ENCODE measurements at places on chromosomes 7 and 10. TPM values are rescaled to one million over a fixed set of nuclear protein-coding genes. Genes with fewer than 3 reads are reported as not detected.

GRCh38 chr10:664893-665292 is 24.6 kb downstream of the DIP2C start:
- no peak for DNase-seq

DNA sequence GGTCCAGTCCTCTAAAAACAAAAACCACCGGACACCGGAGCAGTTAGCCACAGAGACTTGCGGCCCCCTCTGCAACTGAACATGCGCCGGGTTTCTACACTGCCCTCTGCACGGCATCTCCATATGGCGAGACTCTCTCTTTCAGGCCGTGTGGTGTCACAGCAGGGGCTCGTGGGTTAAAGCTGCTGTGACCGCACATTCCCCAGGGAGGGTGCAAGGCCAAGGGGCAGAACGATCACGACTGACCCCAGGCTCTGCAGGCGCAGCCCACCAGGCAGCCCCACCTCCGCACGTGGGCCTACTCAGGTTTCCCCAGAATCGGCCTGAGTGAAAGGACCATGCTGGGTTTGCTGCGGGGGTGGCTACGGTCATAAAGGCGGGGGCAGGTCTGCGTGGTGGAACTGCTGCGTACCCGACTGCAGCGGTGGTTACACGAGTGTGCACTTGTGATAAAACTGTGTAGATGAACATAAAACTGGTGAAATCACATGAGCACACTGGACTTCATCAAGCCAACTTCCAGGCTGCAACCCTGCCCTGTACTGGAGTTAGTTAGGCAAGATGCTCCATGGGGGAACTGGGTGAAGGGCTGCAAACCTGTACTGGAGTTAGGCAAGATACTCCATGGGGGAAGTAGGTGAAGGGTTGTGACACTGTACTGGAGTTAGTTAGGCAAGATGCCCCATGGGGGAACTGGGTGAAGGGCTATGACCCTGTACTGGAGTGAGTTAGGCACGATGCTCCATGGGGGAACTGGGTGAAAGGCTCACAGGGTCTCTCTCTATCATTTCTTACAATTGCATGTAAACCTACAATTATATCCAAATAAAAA is 81.4 kb upstream of the PPP2R2D start:
- no peak for DNase-seq

- no peak for DNase-seq
Measured at GRCh38 chr10:7892146-7892545, 73.8 kb downstream of the TAF3 start.

GRCh38 chr7:39829028-39829427 is 121.0 kb upstream of the CDK13 start:
- no peak for DNase-seq

DNA sequence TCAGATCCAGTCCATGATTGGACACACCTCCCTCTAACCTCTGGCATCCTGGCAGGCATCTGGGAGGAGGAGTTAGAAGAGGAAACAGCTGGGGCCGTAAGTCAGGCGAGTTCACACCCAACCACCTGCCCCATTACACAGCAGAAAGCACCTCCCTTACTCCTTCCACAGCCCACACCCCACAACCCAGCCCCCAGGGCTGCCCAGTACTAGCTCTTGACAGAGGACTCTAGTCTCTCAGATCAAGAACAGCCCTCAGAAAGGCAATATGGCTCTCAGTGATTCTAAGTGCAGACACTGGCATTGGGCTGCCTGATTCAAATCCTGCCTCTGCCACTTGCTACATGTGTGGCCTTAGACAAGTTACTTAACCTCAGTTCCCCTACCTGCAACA is 34.1 kb downstream of the KCNMA1 start:
- DNase-seq = no peak

The HMX3 gene
- not detected for total RNA-seq

- no peak for DNase-seq
Measured at GRCh38 chr10:92530421-92530820, 43.5 kb downstream of the IDE start.

- DNase-seq = no peak
Measured at GRCh38 chr7:44889086-44889781, 3.9 kb upstream of the PURB start.

The ICA1 gene
- 9.7 TPM for total RNA-seq

The PPRC1 gene
- 15.4 TPM for total RNA-seq

The AGAP5 gene
- 4.3 TPM for total RNA-seq

GRCh38 chr10:117266400-117266799 is 25.5 kb downstream of the SLC18A2 start:
- no peak for DNase-seq

The CALML3 gene
- total RNA-seq = not detected

DNA sequence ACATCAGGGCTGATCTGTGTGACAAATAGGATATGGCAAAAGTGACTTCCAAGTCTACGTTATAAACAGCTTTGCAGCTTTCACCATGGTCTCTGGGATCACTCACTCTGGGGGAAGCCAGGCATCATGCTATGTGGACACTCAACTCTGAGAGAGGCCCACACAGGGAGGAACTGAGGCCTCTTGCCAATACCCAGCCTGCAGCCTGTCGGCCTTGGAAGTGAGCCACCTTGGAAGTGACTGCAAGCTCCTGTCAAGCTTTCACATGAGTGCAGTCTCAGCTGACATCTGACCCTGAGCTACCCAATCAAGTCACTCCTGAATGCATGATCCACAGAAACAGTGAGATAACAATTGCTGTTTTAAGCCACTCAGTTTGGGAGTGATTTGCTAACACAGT is 56.5 kb downstream of the MMRN2 start:
- DNase-seq = no peak

GRCh38 chr7:107322015-107322414 is 147.8 kb upstream of the GPR22 start:
- no peak for DNase-seq

GRCh38 chr7:67989142-67989541 is 992.5 kb downstream of the TYW1 start:
- no peak for DNase-seq

GRCh38 chr7:3180604-3181003 is 120.4 kb upstream of the SDK1 start:
- DNase-seq = no peak

- no peak for DNase-seq
Measured at GRCh38 chr7:111292026-111292470, 201.1 kb downstream of the LRRN3 start.

- DNase-seq = no peak
Measured at GRCh38 chr7:141242568-141242967, 168.7 kb downstream of the TMEM178B start.

GRCh38 chr10:69269761-69270160 is 8.5 kb upstream of the HK1 start:
- no peak for DNase-seq

- DNase-seq = no peak
Measured at GRCh38 chr10:104447331-104447730, 93.7 kb downstream of the CFAP58 start.

DNA sequence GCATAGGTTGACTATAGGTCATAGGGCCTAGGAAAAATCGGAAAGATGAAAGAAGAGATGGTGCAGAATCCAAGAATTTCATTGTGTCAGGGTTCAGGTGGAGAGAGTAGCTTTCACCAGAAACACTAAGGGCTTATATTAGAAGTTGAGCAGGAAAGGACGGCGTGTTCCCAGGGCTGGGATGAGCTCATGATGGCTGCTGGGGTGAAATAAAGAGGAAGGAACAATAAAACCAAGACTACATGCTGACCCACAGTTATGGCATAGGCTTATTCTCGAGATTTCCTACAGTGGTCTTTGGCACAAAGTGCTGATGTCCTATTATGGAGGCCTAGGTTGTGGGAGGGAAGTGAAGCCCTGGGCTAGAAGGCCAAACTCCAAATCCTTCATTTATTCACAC is 195.8 kb downstream of the PTEN start:
- DNase-seq = no peak

The CNNM1 gene
- 0.74 TPM for total RNA-seq

DNA sequence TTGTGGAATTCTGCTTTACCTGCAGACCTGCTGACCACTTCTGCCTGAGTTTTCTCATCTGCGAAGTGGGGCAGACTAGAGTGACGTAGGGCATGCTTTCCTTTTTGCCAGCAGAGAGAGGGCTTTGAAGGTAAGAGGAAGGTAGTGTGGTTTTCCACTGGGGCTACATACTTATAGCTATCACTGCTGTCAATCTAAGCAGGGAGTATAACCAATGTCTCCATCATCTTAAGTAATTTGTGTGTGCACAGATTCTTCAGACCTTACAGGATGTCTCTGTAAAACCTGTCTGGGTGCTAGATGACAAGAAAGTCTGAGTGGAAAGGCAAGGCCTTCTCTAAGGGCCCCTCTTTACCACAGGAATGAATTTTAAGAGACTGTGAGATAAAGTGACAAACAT is 106.8 kb downstream of the RBM20 start:
- no peak for DNase-seq

- no peak for DNase-seq
Measured at GRCh38 chr7:48040944-48041652, 5.8 kb downstream of the C7orf57 start.

The CHAT gene
- total RNA-seq = not detected

- DNase-seq = no peak
Measured at GRCh38 chr7:151251689-151252560, 3.4 kb upstream of the SMARCD3 start.

DNA sequence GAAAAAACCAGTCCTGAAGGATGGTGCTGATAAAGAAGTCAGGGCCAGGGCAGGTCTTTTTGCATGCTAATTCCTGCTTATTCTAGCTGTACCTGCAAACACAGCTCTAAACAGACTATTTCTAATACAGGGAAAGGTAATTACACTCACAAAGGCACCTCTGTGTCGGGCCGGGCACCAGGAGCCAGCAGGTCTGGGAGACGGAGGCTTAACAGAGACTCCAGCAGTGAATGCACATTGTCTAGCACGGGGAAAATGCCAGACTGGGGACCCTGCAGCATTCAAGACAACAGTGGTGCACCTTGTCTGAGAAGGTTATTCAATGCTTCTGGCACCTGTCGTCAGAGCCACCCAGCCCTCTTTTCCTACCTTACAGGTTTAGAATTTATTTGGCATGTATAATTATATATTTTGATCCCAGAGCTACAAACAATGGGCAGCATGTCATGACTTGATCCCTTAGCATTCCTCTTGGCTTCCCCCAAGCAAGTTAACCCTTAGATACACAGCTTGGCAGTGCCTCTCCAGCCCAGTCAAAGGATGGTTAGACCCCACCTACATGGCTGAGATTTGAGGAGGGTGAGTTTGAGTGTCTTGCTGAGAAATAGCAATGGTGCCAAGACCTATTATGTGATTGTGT is 185.2 kb downstream of the SLC25A13 start:
- no peak for DNase-seq

The ZNF239 gene
- total RNA-seq = 1.3 TPM

DNA sequence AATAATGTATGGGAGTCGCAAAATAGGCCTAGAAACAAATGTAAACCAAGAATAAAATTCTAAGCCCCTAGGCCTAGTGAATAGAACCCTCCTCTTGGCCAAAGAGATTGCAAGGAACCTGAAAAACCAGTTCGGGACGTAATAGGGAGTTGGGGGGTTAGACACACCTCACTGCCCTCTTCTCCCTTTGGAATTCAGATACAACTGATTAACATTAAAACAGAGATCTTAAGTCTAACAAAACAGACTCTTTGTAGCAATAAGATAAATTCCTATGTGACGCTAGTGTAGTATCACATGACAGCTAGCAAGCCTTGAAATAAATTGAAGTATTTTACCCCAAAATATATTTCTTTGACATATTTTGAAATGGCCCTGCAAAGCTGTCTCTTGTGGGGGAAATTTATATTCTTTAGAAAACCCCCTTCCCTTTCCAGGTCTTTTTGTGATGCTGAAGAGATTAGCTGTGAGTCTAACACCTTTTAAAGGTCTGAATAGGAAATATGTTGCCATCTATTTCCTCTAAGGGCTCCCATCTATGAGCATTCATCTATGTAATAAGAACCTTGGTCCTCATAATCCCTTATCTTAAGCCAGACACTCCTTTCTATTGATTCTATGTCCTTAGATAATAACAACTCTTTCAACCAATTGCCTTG is 623.4 kb upstream of the NRG3 start:
- DNase-seq = no peak

GRCh38 chr7:8823486-8823885 is 390.1 kb downstream of the NXPH1 start:
- DNase-seq = no peak

DNA sequence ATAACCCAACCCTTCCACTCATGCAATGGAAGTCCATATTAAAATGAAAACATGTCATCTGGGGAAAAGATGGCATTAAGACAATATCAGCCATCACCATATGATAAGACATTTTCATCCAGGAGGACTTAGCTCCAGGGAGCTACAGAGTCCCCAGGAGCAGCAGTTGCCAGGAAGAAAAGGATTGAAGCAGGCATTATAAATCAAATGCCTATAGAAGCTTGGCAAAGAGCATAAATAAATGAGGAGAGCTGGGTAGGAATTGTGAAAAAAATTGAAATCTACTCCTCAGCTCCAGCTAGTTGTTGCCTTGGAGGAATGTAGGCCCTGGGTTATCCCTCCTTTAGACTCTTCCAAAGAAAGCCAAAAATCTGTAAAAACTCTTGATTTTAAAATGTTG is 42.5 kb downstream of the FAM13C start:
- DNase-seq = no peak

DNA sequence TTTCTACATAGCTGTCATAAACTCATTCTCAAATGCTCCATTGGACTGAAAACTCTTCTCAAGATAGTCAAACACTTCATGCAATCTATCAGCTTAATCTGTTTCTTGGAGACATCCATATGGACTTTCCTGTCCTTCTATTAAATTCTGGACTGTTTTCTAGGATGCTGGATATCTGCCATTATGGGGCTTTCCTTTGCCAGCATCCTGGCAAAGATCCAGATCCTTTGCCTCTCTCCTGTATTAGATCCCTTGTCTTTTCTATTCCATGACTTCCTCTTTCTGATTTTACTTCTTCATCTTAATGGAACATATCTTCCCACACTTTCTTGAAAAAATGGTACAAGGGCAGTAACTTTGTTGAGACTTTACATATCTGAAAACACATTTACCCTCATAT is 35.9 kb upstream of the SKAP2 start:
- no peak for DNase-seq

The CPVL gene
- 58.6 TPM for total RNA-seq

DNA sequence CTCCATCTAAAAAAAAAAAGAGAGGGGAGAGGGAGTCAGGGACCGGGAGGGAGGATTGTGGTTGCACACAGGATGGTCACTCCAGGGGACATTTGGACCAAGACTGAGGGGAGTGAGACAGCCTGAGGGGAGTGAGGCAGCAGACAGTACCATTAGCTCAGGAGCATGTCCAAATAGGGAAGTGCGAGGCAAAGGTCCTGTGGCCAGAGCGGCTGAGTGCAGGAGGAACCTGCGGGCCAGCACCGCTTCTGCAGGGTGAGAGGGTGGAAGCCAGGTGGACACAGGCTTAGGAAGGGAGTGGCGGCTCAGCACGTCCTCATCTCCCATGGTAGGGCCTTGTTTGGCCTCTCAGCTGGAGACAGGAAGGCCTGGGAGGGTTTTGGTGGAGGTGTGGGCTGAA is 48.9 kb upstream of the PFKFB3 start:
- no peak for DNase-seq

The RET gene
- total RNA-seq = 0.79 TPM

The ATP6V0A4 gene
- total RNA-seq = not detected

The CCDC172 gene
- total RNA-seq = not detected

DNA sequence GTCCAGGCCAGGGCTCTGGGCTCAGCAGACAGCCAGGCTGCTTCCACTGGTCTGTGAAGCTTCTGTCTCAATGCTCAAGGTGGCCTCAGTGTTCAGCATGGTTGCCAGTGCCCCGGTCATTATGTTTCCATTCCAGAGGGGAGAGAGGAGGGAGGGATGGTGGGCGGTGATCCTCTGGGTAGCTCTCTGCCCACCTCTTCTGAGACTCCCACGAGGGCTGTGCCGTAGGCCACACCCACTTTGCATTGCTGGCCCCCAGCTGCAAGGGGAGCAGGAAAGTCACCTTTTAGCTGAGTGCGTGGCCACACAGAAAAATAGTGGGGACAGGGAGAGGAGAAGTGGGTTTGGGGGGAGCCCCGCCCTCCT is 42.5 kb downstream of the FOXK1 start:
- no peak for DNase-seq
